Neural crest cell (in vitro differentiated cells): ENCODE measurements at places on chromosomes 7 and 10. TPM values are rescaled to one million over a fixed set of nuclear protein-coding genes. Genes with fewer than 3 reads are reported as not detected.

- H3K27me3 ChIP-seq: peaks cover 19% of the 10 kb centered on the region
- peaks cover 10% of the 10 kb centered on the region for H3K4me1 ChIP-seq
- no peak overlapping the region for H3K4me3 ChIP-seq
Observed at GRCh38 chr7:151819866-151820265, 57.0 kb downstream of the PRKAG2 start.

- no peaks in the 10 kb centered on the region for H3K36me3 ChIP-seq
- H3K27ac ChIP-seq: peak overlapping the region; percentile 3
- peak overlapping the region; percentile 95 for H3K4me3 ChIP-seq
- DNase-seq: no peak
- H3K27me3 ChIP-seq: peaks cover 7% of the 10 kb centered on the region
- H3K4me1 ChIP-seq: peaks cover 35% of the 10 kb centered on the region
Observed at GRCh38 chr10:87504307-87504639, 420 bp upstream of the MINPP1 start.

DNA sequence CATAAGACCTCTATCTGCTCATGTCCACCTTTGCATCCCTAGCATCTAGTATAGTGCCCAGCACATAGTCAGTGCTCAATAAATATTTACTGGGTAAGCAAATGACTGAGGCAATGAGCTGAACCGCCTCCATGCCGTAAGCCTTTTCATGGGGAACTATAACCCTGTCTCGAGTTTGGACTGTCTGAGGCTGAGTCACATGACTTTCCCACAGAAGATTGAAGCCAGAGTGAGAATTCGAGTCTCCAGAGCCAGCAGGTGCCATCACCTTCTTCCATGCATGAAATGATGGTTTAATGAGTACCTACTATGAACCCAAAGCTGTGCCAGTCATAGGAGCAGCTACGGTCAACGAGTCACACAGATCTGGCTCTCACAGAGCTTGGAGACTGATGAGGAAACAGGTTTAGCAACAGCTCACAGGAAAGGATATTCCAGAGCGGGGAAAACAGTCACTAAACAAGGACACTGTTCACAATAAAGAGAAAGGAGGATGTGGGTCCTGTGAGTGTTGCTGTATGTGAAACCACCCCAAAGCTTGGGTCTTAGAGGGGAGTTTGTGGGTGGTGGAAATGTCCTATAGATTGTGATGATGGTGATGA is 75.2 kb downstream of the TEX36 start:
- H3K27ac ChIP-seq: no peak overlapping the region
- H3K4me1 ChIP-seq: no peaks in the 10 kb centered on the region
- no peaks in the 10 kb centered on the region for H3K36me3 ChIP-seq

DNA sequence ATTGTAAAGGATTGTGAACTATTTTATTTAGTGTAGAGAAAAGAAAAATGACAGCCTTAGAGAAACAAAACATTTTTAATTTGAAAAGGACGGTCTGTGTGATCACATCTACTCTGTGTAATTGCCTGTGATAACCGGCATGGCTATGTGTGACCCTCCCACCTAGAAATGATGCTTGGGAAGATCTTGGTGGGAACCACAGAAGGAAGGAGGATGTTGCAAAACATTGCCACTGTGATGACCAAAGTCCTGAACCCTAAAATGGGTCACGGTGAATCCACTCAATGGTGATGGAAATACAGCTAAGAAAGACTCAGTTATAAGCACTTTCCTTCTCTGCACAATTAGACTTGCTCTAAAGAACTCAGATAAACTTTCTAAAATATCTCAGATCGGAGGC is 221.3 kb upstream of the FRMD4A start:
- H3K4me1 ChIP-seq: peaks cover 33% of the 10 kb centered on the region
- H3K4me3 ChIP-seq: no peak overlapping the region

- no peaks in the 10 kb centered on the region for H3K36me3 ChIP-seq
- H3K27ac ChIP-seq: no peak overlapping the region
- no peak overlapping the region for H3K4me3 ChIP-seq
- H3K27me3 ChIP-seq: peaks cover 21% of the 10 kb centered on the region
Observed at GRCh38 chr10:131032329-131033165, 279.0 kb downstream of the TCERG1L start.

GRCh38 chr7:37198906-37199485 is 249.7 kb downstream of the ELMO1 start:
- peaks cover 6% of the 10 kb centered on the region for H3K4me1 ChIP-seq
- H3K36me3 ChIP-seq: no peaks in the 10 kb centered on the region
- no peak overlapping the region for H3K4me3 ChIP-seq
- no peaks in the 10 kb centered on the region for H3K27me3 ChIP-seq

DNA sequence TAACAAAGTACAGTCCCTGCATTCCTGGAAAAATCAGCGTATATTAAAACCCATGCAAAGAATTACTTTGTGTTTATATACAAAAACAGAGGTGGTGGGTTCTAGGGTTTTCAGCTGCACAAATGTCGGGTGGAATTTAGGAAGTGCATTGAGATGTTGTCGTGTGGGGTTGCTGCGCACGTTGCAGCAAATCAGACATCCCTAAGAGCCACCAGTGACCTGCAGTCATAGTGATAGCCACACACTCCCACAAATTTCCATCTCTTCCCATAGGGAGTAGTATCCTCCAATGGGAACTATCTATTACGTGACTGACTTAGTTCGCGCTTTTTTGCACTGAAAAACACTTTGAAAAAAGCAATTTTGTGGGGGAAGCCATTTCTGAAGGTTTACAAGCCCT is 375.2 kb upstream of the GALNT17 start:
- no peak overlapping the region for H3K27ac ChIP-seq
- DNase-seq: no peak
- H3K4me1 ChIP-seq: peaks cover 35% of the 10 kb centered on the region
- no peak overlapping the region for H3K4me3 ChIP-seq

Gene HKDC1
- total RNA-seq: not detected in 2 replicates

Gene PTPRN2
- total RNA-seq: 30.9 and 32.2 TPM in 2 replicates

Gene LRRC61
- total RNA-seq: 23.2 and 26.3 TPM in 2 replicates

Gene HTR5A
- not detected in 2 replicates for total RNA-seq
